ENCODE measurements at places on chromosomes 3 and 15.
A peak's percentile ranks its signal among the peaks of the same experiment; 100 is the strongest.

GRCh38 chr15:65512189-65512588 is 5.3 kb downstream of the DPP8 start:
- no peak for DNase-seq

- DNase-seq, result no peak
Measured at GRCh38 chr15:59931646-59932261, 72.4 kb upstream of the FOXB1 start.

- no peak for DNase-seq
Measured at GRCh38 chr3:16768956-16769355, 115.8 kb upstream of the PLCL2 start.

DNA sequence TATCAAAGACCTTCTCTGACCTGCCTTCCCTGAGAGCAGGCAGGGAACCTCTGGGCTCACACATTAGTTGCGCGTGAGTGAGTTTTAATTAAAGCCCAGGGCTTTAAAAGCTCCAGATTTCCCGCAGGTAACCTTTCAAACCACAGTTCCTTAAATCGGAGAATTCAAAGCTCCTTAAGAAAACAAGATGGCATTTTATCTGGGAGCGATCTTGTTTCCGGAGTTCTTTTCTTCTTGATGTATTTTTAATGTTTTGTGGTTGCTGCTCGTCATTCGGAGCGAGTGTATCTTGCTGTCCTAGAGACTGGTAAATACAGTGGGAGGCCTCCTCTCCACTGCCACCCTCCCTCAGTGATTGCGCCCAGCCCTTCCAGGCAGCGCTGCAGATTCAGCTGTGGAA is 284.3 kb downstream of the CLSTN2 start:
- no peak for DNase-seq

- DNase-seq, result no peak
Measured at GRCh38 chr3:189204167-189204866, 32.5 kb downstream of the TPRG1 start.

DNA sequence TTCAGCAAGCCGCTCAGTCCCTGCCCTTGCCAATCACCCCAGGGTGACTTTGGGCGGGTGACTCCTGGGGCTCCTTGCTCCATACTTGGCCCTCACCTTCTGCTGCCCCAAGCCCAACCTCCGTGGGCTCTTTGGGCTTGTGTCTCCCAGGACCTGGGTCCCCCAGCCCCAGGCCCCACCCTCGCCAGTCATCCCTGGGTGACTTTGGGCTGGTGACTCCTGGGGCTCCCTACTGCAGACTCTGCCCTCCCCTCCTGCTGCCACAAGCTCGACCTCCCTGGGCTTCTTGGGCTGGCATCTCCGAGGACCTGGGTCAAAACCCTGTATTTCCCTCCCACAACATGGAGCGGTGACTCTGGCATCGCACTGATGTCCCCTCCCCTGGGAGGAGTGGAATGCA is 151.5 kb downstream of the GOLGA6L4 start:
- DNase-seq, result no peak

GRCh38 chr3:44454258-44454657 is 23.2 kb downstream of the ZNF445 start:
- DNase-seq, result no peak

- no peak for DNase-seq
Measured at GRCh38 chr3:34277110-34277509, 478.7 kb downstream of the PDCD6IP start.

- no peak for DNase-seq
Measured at GRCh38 chr3:46576-46975, 150.0 kb upstream of the CHL1 start.

GRCh38 chr3:23396746-23397145 is 193.6 kb downstream of the UBE2E2 start:
- no peak for DNase-seq

DNA sequence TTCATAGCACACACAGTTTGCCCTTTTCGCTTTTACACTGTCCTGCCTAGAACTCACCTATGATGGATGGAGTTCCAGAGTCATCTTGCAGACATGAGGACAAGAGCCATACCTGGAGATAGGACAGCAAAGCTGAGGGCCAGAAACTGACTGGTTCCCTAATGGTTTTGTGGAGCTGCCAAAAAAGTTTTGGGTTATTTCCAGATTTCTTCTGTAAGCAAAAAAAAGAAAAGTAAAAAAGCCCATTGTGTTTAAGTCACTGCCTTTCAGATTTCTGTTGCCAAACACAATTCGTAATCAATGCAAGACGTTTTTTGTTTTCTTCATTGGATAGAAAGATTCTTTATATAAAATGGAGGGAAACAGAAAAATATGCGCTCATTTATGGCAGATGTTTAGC is 42.4 kb upstream of the KY start:
- DNase-seq, result no peak

DNA sequence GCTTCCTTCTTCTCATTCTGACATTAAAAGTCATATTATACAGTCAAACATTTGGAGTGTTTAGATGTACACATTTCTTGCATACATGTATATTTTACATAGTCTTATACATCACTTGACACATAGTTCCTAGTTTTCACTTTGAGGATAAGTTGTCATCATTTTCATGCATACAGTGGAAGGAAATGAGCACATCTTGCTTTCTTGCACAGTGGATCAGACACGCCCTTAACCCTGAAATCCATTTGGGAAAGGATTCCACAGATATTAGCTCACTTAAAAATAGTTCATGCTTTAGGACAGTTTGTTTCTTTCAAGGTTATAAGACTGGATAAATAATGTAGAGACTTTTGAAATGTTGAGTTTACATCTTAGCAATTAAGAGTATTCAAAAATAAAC is 148.6 kb upstream of the MME start:
- no peak for DNase-seq

GRCh38 chr15:31308185-31308639 is 18.4 kb upstream of the KLF13 start:
- peak; percentile 15 for DNase-seq
